Activated CD8-positive, alpha-beta T cell treated with anti-CD3 and anti-CD28 coated beads, Interleukin-2, amount 10 ng/mL, durations not matched to agents 7 days and 5 days (primary cell): ENCODE measurements at places on chromosomes 3 and 15. TPM values are rescaled to one million over a fixed set of nuclear protein-coding genes. Genes with fewer than 3 reads are reported as not detected.

The IQCF5 gene
- total RNA-seq, result not detected

The SAMMSON gene
- not detected for total RNA-seq

The CRYGS gene
- 4.6 TPM for total RNA-seq

The C2CD4A gene
- not detected for total RNA-seq

The IL20RB gene
- 2.1 TPM for total RNA-seq

The SNX22 gene
- total RNA-seq, result 0.47 TPM

The CCR3 gene
- 0.34 TPM for total RNA-seq

The RASSF1 gene
- 172 TPM for total RNA-seq

The NAA50 gene
- 116 TPM for total RNA-seq

The AQP9 gene
- not detected for total RNA-seq

The CPLX3 gene
- not detected for total RNA-seq

The DNAH12 gene
- total RNA-seq, result not detected

The ZKSCAN7 gene
- 2.4 TPM for total RNA-seq

The MEIS2 gene
- total RNA-seq, result not detected

The C3orf20 gene
- 0.11 TPM for total RNA-seq

The PATL2 gene
- 27.4 TPM for total RNA-seq

The DLEC1 gene
- 0.60 TPM for total RNA-seq

The BCL2A1 gene
- 23.1 TPM for total RNA-seq

The COL7A1 gene
- 1.6 TPM for total RNA-seq

The GASK1A gene
- total RNA-seq, result not detected

The ST3GAL6 gene
- not detected for total RNA-seq

The EPHB3 gene
- total RNA-seq, result 0.13 TPM

The SLCO2A1 gene
- not detected for total RNA-seq

The PARP15 gene
- total RNA-seq, result 38.6 TPM
